ENCODE measurements at places on chromosomes 1 and 21.

GRCh38 chr1:109089242-109090015, 1.1 kb upstream of the TMEM167B start:
- DNase-seq, result peak; percentile 16

DNA sequence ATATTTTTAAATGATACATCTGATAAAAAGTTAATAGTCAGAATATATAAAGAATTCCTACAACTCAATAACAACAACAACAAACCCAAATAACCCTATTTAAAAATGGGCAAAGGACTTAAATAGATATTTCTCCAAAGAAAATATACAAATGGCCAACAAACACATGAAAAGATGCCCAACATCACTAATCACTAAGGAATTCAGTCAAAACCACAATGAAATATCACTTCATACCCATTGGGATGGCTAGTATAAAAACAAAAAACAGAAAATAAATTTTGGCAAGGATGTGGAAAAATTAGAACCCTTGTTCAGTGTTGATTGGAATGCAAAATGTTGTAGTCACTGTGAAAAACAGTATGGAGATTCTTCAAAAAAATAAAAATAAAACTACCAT, 184.8 kb upstream of the RAB4A start:
- DNase-seq, result no peak

- no peak for DNase-seq
These were observed 22.2 kb upstream of the TCEA3 start for GRCh38 chr1:23446661-23447310.

GRCh38 chr1:198902655-198903054, 263.8 kb downstream of the PTPRC start:
- no peak for DNase-seq

- no peak for DNase-seq
These were observed 101.0 kb downstream of the NGF start for GRCh38 chr1:115237023-115237422.

DNA sequence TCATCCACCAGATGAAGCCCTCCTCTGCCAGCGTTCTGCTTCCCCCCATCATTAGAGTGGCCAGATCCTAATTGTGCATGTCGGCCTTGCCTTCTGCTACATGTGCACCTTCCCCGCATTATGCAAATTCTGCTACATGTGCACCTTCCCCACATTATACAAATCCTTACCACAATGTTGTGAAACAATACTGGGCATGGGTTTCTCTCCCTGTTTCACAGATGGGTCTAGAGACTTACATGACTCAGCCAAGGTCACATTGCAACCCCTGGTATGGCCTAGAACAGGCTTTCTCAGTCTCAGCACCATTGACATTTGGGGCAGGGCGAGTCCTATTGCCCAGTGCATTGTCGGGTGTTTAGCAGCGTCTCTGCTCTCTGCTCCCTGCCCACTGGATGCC, 1.0 kb upstream of the CELA2A start:
- DNase-seq, result no peak

DNA sequence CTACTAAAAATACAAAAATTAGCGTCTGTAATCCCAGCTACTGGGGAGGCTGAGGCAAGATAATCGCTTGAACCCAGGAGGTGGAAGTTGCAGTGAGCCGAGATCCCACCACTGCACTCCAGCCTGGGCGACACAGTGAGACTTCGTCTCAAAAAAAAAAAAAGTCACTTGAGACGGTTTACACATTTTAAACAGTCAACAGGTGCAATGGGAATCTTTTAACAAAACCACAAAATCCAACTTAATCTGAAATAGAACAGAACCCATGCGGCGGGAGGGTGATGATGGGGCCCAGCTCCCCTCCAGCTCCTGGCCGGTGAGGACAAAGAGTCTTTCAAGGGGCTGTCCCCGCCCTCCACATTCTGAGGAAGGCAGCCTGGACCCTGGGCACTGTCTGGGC, 48.3 kb downstream of the TP73 start:
- no peak for DNase-seq

DNA sequence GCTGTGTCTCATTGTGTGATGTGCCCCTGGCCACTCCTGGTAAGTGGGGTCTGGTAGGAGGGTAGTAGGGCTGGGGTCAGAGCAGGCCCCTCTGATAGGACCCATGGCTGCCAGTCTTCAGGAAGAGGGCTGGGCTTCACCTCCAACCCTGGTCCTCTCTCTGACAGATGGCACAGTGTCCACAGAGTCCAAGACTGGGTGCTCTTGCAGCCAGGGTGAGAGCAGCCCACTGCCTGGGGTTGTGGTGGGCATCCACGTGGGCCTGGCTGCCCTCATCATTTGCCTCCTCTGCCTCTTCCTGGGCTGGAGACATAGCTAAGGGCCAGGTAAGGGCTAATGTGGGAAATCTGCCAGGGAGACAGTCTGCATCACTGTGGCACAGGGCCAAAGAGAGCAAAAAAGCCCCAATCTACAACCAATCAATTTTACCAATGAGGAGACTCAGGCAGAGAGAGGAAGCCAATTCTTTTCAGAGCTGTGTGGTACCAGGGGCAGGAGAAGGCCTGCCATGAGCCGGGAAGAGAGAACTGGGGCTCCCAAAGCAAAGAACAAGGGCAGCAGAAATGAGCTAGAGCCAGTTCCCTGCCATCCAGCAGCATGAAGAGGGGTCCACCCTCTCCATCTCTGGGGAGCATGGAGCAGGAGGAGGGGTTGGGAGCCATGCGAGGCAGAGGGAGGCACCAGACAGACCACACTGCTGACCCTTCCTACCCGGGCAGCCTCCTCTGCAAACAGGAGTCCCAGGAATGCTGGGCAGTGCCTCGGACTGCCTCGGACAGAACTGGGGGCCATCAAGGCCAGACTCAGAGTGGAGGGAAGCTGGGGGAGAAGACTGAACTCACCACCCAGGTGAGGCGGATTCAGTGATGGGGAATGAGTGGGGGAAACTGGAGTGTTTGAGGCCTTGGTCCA, 26.8 kb downstream of the SLC27A3 start:
- DNase-seq, result no peak

DNA sequence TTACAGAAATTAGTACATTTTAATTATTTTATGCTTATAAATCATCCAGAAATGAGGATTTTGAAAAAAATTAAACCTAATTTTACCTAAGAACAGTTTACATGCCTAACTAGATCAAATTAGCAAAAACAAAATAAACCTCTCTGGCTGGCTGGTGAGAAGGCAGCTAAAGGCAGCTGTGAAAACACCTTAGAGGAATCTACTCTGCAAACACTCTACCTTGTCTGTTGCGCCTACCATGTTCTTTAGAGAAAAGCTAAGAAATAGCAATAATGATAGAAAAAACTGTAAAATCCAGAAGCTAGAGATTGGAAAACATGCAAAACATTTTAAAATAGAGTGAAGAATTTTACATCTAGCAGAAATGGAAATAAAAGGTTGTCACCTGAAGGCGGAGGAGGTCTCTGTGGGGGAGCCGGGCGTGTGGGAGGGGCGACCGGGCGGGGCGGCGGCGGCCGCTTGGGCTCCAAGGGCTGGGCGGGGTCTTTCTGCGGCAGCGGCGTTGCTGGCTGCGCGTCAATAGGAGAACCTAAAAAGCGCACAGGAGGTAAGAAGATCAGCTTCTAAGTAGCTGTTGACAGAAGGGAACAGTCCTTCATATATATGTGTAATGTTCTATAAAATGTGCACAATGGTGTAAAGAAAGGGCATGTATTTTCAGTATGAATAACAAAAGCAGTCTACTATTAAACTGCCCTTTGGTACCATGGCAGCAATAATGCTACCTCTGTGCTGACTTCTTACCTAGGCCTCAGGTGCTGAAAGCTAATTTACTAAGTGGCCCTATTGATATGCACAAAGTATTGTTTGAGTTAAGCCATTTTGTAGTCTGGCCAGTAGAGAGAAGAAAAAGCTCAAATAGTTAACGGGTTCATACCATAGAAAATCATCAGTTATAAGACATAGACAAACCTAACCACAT, 33.3 kb upstream of the CFAP298 start:
- DNase-seq, result no peak

- no peak for DNase-seq
These were observed 2204.3 kb downstream of the MRPL39 start for GRCh38 chr21:23402929-23403520.

- DNase-seq, result no peak
These were observed 941 bp upstream of the TBCE start for GRCh38 chr1:235366286-235366685.

- peak; percentile 76 for DNase-seq
These were observed 15.7 kb downstream of the MATN1 start for GRCh38 chr1:30707412-30708360.

GRCh38 chr1:30698401-30698981, 24.9 kb downstream of the MATN1 start:
- no peak for DNase-seq

DNA sequence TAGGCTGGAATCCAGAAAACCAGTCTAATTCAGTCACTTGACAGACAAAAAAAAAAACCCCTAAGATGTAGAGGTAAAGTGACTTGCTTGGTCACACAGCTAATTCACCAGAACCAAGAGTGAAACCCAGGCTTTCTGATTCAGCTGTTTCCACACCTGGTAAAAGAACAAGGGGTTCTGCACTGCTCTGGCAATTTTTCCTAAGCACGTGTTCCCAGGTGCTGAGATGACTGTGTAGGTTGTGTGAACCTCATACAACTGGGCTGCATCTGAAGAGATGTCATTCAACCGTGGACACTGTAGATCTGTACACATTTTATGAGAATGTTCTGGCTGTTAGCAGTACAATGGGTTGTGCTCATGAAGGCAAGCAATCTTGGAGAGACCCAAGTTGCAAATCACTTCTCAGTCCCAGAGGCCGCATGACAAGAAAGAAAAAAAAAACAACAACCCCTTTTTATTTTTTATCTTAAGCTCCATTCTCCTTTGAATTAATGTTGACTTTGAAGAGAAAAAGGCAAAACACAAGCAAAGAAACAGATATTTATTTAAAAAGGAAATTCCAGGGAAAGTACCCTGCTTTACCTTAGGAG, 95.4 kb downstream of the INTS7 start:
- DNase-seq, result no peak

DNA sequence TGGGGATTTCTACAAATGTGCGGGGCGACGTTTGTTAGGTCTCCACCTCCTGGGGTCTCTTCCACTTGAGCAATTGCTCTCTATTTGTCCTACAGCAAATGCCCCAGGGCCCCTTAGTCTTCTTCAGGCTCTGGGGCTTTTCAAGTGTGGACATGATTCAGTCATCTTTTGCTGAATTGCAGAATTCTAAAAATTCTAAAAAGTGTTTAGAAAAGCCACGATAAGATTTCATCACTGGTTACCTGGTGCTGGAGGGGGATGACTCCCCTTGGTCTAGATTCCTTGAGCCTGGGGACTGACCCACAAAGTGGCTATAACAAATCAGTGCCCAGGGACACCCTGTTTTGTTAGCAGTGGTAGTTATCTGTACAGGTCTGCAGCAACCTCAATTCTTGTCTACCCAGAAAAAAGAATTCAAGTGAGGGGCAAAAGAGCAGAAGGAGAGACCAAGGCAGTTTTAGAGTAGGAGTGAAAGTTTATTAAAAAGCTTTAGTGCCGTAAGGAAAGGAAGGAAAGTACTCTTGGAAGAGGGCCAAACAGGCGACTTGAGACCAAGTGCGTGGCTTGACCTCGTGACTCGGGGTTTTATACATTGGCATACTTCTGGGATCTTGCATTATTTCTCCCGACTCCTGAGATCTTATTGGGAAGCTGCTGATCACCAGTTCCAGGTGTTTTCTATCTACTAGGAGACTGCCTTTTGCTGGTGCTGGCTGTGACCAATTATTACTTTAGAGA, 25.2 kb downstream of the PROK1 start:
- DNase-seq, result no peak

DNA sequence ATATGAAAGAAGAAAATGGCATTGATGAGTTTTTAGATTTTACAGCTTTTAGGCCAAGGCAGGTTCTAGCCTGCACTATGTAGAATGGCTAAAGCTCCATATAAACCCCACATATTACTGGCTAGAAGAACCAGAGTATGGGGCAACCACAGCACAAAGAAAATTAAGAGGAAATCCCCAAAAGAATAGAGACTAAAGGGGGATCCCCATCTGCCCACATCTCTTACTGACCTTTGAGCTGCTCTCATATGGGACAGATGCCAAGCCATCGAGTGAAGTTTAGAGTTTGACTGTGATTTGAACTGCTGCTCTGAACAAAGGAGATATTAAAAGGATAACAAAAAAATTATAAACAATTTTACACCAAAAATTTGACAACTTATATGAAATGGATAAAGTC, 102.2 kb upstream of the HAO2 start:
- peak; percentile 48 for DNase-seq

DNA sequence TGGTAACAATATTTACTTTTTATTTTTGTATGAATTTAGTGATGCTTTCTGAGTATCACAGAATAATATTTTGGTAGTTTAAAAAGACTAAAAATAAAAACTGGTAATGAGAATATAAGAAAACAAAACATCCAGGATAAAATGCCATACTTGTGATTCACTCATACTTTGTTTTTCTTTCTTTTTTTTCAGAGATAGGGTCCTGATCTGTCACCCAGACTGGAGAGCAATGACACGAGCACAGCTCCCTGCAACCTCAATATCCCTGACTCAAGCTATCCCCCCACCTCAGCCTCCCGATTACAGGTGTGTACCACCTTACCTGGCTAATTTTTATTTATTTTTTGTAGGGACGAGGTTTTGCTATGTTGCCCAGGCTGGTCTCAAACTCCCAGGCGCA, 64.2 kb upstream of the ADAM30 start:
- DNase-seq, result no peak

Data from inflammatory macrophage treated with lipopolysaccharide for 1 hour (primary cell).